ENCODE measurements at places on chromosomes 2 and 18. TPM values are rescaled to one million over a fixed set of nuclear protein-coding genes. Genes with fewer than 3 reads are reported as not detected.

GRCh38 chr2:138180692-138181386 lies 216.6 kb downstream of the HNMT start:
- no peaks in the 10 kb centered on the region for H3K27me3 ChIP-seq
- no peak for DNase-seq
- H3K4me3 ChIP-seq = no peak overlapping the region

GRCh38 chr2:242029422-242030225 lies 160.1 kb downstream of the RTP5 start:
- no peak overlapping the region for H3K4me3 ChIP-seq
- H3K4me1 ChIP-seq = no peaks in the 10 kb centered on the region
- no peak for DNase-seq
- no peak overlapping the region for H3K27ac ChIP-seq
- peaks cover 100% of the 10 kb centered on the region for H3K27me3 ChIP-seq
- no peaks in the 10 kb centered on the region for H3K36me3 ChIP-seq

DNA sequence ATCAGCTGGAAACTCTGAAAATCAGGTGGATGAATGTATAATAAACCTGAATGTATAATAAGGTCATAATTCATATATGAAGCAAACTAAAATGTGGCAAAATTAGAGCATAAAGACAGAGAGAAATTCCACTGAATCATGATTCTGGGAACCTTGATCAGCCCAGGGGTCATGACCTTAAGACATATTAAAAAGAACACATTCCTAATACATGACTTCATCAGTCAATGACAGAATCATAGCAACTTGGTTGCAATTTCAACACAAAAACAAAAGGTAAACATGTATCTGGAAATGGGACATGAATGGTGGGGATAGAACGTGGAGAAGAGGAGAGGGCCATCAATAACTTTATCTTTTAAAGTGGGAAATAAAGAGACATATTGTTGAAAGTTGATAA lies 17.6 kb downstream of the AFF3 start:
- no peak overlapping the region for H3K27ac ChIP-seq
- H3K36me3 ChIP-seq = no peaks in the 10 kb centered on the region
- no peaks in the 10 kb centered on the region for H3K4me1 ChIP-seq
- no peak for DNase-seq
- peaks cover 62% of the 10 kb centered on the region for H3K27me3 ChIP-seq

- H3K4me3 ChIP-seq = no peak overlapping the region
- no peak for DNase-seq
- H3K4me1 ChIP-seq = no peaks in the 10 kb centered on the region
- H3K36me3 ChIP-seq = no peaks in the 10 kb centered on the region
- no peak overlapping the region for H3K27ac ChIP-seq
Measured at GRCh38 chr2:197571627-197572271, 55.9 kb downstream of the MOB4 start.

- no peak overlapping the region for H3K4me3 ChIP-seq
- peaks cover 39% of the 10 kb centered on the region for H3K4me1 ChIP-seq
- H3K36me3 ChIP-seq = no peaks in the 10 kb centered on the region
- DNase-seq = no peak
- no peaks in the 10 kb centered on the region for H3K27me3 ChIP-seq
- H3K27ac ChIP-seq = peak overlapping the region; percentile 96
Measured at GRCh38 chr2:27754831-27755230, 16.7 kb upstream of the MRPL33 start.

DNA sequence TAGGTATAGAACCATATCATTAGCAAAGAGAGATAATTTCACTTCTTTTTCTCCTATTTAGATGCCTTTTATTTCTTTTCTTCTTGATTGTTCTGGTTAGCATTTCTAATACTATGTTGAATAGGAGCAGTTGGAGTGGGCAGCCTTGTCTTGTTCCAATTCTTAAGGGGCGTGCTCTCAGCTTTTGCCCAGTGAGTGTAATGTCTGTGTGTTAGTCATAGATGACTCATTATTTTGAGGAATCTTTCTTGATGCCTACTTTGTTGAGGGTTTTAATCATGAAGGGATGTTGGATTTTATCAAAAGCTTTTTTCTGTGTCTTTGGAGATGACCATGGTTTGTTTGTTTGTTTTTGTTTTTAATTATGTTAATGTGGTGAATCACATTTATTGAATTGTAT lies 1453.1 kb upstream of the SLC39A10 start:
- H3K4me1 ChIP-seq = no peaks in the 10 kb centered on the region
- H3K27me3 ChIP-seq = no peaks in the 10 kb centered on the region
- H3K36me3 ChIP-seq = no peaks in the 10 kb centered on the region

- H3K36me3 ChIP-seq = no peaks in the 10 kb centered on the region
- no peak overlapping the region for H3K27ac ChIP-seq
- no peaks in the 10 kb centered on the region for H3K27me3 ChIP-seq
- DNase-seq = peak; percentile 50
Measured at GRCh38 chr2:224449212-224450147, 47.6 kb upstream of the FAM124B start.

- H3K4me1 ChIP-seq = no peaks in the 10 kb centered on the region
- peaks cover 19% of the 10 kb centered on the region for H3K27me3 ChIP-seq
- no peaks in the 10 kb centered on the region for H3K36me3 ChIP-seq
- H3K27ac ChIP-seq = no peak overlapping the region
- H3K4me3 ChIP-seq = no peak overlapping the region
- DNase-seq = no peak
Measured at GRCh38 chr2:118580651-118581050, 266.8 kb downstream of the EN1 start.

AGXT gene
- not detected for total RNA-seq

SUCLG1 gene
- total RNA-seq = 59.5 TPM

SRD5A2 gene
- total RNA-seq = not detected

OTX1 gene
- total RNA-seq = 7.0 TPM

SULT1C4 gene
- total RNA-seq = not detected

MOGAT1 gene
- 0.35 TPM for total RNA-seq

NT5DC4 gene
- total RNA-seq = 6.1 TPM

OTOS gene
- not detected for total RNA-seq

All from PC-9 (cell line).